Activated T-cell treated with anti-CD3 and anti-CD28 coated beads for 1 hour (primary cell): ENCODE measurements at places on chromosomes 16 and 17.

- no peak for DNase-seq
These were observed 47.9 kb downstream of the NOL11 start for GRCh38 chr17:67765623-67766022.

GRCh38 chr16:47644166-47644565 lies 183.0 kb downstream of the PHKB start:
- no peak for DNase-seq

DNA sequence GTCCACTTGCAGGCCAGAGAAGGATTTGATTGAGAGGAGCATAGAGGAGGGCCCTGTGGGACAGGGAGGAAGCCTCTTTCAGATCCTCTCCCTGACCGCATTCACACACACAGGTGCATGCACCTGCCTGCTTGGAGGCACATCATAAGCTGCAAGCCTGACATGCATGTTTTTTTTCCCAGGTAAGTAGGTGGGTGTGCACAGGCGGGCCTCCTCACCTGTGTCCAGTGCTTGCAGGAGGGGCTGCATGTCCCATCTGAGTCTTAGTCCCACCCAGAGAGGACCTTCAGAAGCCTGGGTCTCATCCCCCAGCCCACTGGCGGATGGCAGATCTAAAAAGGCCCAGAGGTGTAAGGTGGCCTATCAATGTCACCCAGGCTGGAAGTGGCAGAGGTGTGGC lies 130.8 kb downstream of the TMEM132E start:
- no peak for DNase-seq

DNA sequence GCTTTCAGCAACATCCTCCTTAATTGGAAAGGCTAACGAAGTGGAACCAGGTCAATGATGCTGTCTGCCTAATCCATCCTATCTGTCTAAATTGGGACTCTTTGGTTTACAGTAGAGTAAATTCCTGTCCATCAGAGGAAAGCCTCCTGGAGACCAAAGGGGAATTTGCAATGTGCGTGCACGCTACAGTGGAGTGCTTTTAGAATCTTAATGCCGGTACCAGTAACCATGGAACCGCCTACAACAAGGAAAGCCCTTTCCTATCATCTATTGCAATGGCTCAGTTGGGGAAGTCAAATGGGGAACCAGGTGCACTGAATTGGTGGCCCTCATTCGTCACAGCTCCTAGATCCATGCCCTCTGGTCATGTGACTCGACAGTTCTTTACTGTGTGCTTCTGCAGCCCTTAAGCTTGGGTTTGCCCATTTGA lies 110.1 kb downstream of the XYLT1 start:
- DNase-seq: no peak

DNA sequence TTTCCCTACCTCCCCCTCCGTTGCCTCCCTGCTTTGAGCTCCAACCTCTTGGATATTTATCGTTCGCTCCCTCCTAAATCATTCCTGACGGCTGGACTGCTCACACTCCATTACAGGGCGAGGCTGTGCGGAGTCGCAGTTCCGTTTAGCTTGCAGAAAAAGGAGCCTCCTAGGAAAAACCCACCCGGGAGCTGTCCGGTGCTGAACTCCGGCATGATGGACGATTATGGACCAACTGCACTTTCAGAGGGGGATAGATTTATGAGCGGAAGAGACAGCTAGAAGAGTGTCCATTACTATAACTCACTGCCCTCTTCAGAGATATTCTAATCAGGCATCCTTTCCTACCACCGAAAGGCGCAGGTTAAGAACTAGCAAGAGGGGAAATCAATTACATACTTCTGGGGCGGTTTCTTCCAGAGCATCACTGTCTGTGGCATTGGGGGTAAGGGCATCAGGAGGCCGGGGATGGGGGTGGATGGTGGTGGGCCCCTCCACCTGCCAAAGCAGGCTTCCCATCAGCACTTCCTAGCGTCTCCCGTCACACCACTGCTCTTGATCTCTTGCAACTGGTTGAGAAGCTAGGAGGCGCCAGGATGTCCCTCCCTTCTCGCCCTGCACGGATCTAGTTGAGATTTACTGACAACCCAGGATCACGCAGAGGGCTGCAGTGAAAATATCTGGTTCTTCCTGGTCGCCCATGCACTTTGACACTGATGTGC lies 251.2 kb downstream of the ENGASE start:
- DNase-seq: no peak

DNA sequence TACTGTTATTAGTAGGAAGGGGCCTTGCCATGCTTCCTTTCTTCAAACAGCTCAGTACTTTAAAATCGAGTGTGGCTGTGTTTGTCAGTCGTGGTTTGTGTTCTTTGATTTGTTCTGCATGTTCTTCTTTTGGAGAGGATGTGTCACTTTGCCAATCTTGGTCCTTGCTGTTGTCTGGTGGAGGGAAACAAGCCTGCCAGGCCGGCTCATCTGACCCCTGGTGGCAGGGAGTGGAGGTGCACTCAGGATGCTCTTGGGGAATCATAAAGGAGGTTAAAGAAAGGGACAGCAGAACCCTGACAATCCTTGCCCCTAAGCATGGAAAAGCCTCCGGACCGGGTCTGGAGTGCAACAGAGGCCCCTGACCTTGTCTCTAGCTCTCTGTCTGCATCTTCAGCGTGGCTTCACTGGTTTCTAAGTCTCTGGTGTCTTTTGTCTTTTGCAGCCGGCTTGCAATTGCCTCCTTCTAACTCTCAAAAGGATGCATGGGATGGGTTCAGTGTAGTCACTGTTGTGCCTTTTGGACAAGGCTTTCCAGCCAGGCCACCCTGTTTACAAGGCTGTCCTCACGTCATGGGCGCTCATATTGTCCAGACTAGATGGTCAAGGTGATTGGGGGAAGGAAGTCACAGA lies 135.8 kb downstream of the WWOX start:
- DNase-seq: peak; percentile 50
